ENCODE measurements at places on chromosomes 7 and 10.

DNA sequence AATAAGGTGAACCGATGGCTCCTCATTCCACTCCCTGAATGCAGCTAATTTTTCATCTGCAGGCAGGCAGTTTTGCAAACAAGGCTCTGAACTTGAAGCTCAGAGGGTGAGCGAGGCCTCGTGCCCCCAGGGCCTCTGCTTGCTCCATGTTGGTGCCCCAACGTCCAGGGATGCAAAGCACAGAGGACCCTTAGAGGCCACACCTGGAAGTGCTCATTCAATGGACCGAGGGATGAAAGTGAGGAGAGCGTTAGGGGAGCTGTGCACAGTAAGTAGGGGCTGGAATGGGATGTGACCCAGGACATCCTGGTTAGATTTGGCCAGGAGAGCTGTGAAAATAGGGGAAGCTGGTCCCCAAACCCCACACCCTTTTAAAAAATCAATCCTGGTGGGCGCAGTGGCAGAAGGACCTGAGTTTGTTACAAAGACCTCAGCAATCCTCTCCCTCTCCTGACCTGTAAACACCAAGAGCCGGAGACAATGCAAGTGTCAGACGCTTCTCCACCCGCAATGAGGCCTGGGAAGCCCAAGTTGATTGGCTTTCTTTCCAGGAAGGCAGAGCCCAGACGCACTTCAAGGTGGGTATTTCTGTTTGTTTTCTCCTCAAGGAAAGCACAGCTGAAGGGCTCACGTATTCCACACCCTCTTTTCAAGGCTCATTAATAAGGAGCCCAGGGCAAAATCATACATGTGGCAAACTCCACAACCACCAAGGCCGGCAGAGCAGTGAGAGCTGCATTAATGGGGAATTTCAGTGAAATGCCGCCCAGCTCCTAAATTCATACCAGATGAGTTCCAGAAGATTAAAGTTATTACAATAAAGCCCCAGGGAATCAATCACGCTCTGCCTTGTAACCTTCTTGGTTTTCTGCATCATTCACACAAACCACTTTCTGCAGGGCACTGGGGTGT lies 14.1 kb upstream of the CXCL12 start:
- peak; percentile 48 for DNase-seq

- DNase-seq = no peak
These were observed 324.7 kb downstream of the TCERG1L start for GRCh38 chr10:130986846-130987245.

DNA sequence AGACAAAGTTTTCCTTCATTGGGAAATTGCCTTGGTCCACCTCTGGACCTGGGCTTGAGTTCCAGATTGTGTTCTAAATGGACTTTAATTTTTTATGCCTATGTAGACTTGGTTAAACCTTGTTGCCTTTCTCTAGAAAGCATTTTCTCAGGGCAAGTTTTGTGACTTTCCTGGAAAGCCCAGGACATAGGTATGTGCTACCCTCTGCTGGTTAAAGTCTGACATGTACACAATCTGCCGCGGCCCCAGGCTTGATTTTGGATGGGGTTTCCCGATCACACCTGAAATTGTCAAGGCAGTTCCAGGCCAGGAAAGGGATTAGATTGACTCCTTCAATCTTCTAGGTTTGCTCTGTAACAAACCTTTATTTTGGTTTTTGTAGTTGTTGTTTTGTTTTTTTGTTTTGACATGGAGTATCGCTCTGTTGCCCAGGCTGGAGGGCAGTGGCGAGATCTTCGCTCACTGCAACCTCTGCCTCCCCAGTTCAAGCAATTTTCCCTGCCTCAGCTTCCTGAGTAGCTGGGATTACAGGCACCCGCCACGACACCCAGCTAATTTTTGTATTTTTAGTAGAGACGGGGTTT lies 14.1 kb upstream of the AKR1B10 start:
- no peak for DNase-seq

DNA sequence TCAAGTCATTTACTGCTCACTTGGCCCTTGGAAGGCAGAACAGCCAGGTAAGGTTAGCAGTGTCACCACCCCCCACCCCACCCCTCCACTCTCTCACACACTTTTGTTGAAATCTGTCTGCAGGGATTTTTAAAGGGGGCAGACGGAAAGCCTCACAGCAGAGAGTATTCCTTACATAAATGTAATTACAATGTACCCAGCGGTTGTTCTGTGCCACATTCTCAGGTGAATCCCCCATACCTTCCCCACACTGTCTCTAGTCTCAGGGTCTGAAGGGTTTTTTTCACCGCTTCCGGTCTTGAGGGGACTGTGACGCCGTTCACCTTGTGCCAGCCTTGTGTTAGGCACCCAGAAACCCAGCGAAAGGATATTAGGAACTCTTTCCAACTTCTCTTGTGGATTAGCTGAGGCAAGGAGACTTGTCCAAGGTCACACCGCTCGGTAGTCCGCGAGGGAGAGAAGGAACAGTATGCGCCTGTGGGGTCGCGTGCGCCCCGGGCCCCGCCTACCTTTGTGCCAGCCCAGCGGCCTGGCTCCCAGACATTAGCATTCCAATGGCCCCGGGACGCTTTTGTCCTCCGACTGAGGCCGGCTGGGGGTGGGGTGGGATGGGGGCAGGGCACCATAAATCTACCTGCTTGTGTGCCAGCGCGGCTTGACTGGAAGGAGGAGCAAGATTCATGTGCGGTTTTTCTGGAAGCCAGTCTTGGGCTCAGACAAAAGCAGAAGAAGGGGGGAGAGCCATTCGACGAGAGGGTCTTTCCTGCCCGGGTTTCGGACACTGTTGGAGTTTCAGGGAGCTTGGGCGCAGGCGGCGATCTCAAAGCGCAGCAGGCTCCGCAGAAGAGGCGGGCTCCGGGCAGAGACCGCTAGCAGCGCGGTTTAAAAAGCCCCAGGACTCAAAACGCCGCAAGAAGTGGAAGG lies 4.5 kb downstream of the NEUROG3 start:
- no peak for DNase-seq

DNA sequence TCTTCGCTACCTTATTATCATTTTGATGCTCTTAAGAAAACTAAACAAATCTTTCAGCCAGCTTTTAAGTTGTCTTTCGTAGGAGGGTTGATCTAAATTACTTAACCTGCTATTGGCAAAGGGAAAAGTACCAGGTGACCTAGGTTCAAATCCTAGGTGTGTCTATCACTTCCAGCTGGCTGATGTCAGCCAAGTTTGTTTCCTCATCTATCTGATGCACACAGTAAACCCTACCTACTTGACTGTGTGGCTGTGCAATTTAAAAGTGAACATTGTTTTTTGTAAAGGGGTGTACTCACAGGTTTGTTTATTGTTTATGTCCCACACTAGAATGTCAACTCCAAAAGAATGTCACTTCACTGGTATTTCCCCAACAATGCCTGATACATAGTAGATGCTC lies 21.9 kb upstream of the CAMK1D start:
- DNase-seq = no peak

DNA sequence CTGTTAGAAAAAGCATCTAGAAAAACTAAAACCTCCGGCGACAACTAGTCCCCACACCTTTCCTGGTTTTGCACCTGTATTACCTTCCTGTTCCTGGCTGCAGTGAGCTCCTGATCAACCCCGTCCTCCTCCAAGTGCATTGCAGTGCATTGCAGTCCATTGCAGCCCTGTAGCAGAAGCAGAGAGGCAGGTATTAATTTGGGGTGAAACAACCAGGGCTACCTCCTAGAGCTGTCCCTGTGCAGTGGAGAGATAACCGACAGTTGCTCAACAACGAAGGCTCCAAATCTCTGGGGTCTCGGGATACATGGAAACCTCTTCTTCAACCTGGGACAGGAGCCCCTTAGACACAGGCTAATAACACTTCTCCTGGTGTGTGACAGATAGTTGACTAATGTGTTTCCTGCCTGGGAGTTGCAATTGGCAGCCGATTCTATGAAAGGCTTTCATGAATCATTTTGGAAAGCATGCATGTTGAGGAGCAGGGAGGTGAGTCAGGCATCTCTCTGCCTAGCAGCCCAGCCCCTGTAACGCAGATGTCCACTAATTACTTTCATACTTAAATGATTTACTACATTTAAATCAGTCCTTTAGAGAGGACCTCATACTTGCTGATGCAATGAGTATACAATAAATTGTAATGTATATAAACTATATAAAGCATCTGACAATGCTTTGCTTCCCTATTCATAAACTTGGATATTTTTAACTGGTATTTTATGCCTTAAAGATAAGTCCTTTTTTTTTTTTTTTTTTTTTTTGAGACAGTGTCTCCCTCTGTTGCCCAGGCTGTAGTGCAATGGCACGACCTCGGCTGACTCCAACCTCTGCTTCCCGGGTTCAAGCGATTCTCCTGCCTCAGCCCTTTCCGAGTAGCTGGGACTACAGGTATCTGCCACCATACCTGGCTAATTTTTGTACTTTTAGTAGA lies 59.0 kb downstream of the PRR15 start:
- DNase-seq = peak; percentile 94

GRCh38 chr10:13939391-13939790 lies 352.6 kb downstream of the PRPF18 start:
- no peak for DNase-seq

GRCh38 chr7:76198202-76198601 lies 3.5 kb upstream of the SRRM3 start:
- no peak for DNase-seq

- no peak for DNase-seq
These were observed 238.4 kb downstream of the DIP2C start for GRCh38 chr10:451021-451471.

GRCh38 chr7:123992913-123993518 lies 39.9 kb downstream of the TMEM229A start:
- DNase-seq = no peak

DNA sequence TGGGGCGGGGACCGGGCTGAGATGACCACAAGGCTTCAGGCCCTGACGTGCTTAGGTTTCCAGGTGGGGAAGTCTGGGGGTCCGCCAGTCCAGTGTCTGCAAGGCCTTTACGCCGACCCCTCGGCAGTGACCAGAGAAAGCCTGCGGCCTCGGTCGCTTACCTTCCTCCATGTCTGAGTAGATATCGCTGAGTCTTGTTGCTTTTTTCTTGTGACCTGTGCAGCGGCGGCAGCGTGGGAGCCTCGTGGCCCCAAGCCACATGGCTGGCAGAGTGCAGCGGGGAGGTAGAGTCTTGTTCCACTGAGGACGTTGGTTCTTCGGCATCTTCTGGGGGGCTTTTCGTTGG lies 329 bp downstream of the NOLC1 start:
- no peak for DNase-seq

DNA sequence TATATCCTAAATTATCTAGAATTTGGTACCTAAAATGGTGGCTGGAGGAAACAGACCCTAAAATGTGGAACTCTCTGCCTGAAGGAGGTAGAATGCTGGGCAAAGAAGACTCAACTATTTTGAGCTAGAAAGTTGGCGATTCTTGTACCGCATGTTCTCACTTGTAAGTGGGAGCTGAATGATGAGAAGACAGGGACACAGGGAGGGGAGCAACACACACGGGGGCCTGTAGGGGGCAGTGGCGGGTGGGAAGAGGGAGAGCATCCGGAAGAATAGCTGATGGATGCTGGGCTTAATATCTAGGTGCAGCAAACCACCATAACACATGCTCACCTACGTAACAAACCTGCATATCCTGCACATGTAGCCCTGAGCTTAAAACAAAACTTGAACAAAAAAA lies 250.6 kb downstream of the CALN1 start:
- DNase-seq = no peak

- DNase-seq = no peak
These were observed 176.0 kb upstream of the TNRC18 start for GRCh38 chr7:5599543-5600200.

- no peak for DNase-seq
These were observed 40.4 kb downstream of the BAIAP2L1 start for GRCh38 chr7:98360221-98361130.

DNA sequence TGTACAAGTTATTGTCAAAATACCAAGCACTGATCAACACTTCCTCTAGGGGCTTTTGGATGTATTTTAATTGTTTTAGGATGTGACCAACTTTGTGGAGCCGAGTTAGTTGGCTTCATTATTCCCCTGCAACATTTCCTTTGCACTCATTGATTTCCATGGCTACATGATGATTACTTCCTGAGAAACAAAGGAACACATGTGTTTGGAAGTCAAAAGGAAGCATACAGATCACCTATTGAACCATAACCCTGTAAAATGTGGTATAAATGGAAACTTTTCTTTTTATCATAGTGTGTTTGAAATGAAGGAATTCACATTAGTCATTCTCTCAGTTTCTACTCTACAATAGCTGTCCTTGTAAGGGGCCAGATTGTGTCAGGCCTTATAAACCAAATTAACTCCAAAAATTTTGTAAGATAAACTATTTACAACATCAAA lies 32.2 kb upstream of the EXOC6 start:
- DNase-seq = peak; percentile 61

- DNase-seq = no peak
These were observed 121.4 kb downstream of the ZFAND4 start for GRCh38 chr10:45550903-45551786.

DNA sequence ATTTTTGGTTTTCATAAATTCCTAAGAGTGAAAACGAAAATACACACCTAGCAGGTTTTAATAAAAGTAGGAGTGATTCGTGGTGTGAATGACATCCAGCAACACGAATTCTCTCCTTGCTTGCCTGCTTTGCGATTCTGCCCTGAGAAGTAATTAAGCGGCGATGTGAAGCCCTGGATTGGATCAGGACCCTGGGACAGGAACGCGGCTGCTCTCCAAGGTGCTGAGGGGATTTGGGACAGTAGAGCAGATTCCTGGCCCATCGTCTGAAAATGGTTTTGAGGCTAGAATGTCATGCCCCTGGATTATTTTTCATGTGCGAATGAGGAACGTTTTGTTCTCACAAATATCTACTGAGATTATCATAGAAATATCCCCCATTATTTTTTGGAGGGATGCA lies 7.8 kb downstream of the NPS start:
- DNase-seq = no peak

GRCh38 chr10:35523670-35524225 lies 81.4 kb upstream of the GJD4 start:
- DNase-seq = no peak

- DNase-seq = no peak
These were observed 24.2 kb downstream of the DOCK1 start for GRCh38 chr10:126929391-126929790.

DNA sequence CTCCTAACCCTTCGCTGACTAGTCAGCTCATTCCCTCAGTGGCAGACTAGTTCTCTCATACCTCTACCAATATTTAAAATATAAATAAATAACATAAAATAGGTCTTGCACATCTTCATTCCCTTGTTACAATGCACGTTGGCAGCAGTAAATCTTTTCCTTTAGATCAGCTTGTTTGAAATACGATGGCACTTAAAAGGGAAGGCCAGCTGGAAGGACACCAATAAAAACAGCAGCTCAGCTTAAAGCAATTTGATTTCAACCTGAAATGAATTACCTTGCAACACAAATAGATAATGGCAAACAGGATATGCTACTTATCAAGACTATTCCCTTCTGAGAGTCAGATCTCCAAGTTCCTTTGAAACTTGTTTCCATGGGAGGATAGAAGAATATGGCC lies 321.8 kb downstream of the GFRA1 start:
- no peak for DNase-seq

DNA sequence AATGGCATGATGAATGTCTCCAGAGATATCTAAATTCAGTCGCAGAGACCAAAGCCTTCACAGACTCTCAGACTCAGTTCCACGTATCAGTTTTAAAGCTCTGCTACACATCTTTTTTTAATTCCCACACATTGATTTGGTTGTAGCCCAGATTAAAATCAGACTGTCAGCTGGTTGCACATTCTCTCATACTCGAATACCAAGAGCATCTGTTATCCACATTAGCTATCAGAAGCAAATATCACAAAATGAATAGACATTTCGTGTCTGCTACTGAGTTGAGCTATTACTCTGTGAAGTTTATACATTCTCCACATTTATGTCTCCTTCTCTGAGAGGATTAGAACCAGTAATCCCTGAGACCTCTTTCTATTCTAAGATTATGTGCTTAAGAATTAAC lies 229.2 kb downstream of the GPAM start:
- no peak for DNase-seq
